ENCODE measurements at places on chromosomes 6 and 20.

DNA sequence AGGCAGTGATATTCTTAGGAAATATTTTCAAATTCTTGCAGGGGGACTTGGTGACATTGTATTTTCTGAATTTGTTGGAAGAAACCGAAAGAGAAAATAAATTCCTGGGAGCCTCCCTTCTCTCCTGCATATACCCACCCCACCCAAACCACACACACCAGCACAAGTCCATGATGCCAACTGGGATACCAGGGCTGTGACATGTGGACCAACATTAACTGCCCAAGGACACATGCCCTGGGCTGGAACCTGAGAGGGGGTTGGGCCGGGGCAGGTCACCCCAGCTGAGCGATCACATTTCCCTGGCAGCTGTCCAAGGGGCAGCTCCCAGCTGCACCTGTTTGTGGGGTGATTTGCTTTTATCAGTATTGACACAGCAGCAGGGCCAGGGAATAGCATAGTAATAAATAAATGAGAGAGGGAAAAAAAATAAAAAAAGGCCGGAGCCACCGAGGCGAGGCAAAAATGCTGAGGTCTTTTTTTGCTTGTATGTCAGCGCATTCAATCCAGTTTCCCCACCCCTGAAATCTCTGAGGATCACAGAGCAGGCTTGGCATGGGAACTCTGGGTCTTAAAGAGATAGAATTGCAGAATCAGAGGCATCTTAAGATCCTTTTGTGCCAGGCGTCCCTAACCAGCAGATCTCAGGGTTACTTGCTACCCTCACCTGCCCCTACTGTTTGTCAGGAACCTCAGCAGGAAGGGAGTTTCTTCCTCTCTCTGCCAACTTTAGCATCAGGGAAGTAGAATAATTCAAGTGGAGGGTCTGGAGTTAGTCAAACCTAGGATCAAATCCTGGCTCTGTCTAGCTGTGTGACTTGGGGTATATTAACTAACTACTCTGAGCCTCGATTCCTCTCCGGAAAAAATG, 66.5 kb upstream of the PIM1 start:
- no peaks in the 10 kb centered on the region for H3K36me3 ChIP-seq
- H3K27me3 ChIP-seq = no peaks in the 10 kb centered on the region
- peaks cover 21% of the 10 kb centered on the region for H3K4me1 ChIP-seq
- peak overlapping the region; percentile 67 for H3K27ac ChIP-seq
- peak overlapping the region; percentile 65 for H3K4me3 ChIP-seq

- H3K27ac ChIP-seq = no peak overlapping the region
- no peak overlapping the region for H3K4me3 ChIP-seq
- no peaks in the 10 kb centered on the region for H3K4me1 ChIP-seq
- H3K36me3 ChIP-seq = no peaks in the 10 kb centered on the region
Observed at GRCh38 chr6:39887692-39888450, 46.4 kb downstream of the MOCS1 start.

DNA sequence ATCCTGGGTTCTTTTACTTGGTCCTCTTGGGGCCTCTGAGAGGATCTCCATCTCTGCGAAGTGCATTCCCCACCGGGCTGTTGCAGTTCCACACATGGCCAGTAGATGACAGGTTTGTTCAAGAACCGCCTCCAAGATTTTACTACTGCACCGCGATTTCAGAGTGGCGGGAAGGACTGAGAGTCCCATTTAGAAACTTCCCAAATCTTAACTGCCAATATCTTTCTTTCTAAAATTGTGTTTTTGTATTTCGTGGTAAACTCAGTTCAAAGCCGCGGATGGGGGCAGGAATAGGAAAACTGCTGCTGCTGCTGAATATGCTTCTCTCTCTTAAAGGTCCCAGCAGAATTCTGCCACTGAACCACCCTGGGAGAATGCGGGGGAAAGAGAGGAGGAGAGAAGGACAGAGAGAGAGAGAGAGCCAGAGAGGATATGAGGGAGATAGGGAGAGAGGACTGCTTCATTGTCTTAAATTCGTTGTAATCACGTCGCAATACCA, 8.6 kb upstream of the BTNL2 start:
- peak; percentile 87 for DNase-seq
- H3K27me3 ChIP-seq = peaks cover 42% of the 10 kb centered on the region
- H3K36me3 ChIP-seq = no peaks in the 10 kb centered on the region

DNA sequence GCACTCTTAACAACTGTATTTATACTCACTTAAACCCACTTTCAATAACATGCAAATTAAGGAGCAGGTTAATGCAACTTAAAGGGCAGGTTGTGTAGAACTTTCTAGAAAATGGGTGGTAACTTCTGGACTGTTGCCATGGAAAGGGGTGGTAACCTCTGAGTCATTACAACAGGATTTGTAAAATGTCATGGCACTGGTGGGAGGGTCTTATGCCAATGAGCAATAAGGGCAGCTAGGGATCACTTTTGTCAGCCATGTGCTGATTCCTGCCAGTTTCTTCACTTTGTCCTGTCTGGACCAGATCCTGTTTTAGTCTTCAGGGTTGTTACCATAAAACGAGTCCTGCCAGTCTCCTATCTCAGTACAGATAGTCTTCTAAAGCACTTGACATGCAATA, 560.5 kb upstream of the PTCHD4 start:
- H3K36me3 ChIP-seq = no peaks in the 10 kb centered on the region
- no peaks in the 10 kb centered on the region for H3K4me1 ChIP-seq
- H3K4me3 ChIP-seq = no peak overlapping the region
- H3K27me3 ChIP-seq = no peaks in the 10 kb centered on the region

GRCh38 chr20:22680031-22680740, 95.8 kb upstream of the FOXA2 start:
- no peaks in the 10 kb centered on the region for H3K4me1 ChIP-seq
- H3K36me3 ChIP-seq = no peaks in the 10 kb centered on the region
- DNase-seq = no peak
- no peaks in the 10 kb centered on the region for H3K27me3 ChIP-seq
- no peak overlapping the region for H3K4me3 ChIP-seq
- H3K27ac ChIP-seq = no peak overlapping the region

- H3K4me3 ChIP-seq = no peak overlapping the region
- no peak overlapping the region for H3K27ac ChIP-seq
- H3K36me3 ChIP-seq = no peaks in the 10 kb centered on the region
- DNase-seq = no peak
- no peaks in the 10 kb centered on the region for H3K27me3 ChIP-seq
Observed at GRCh38 chr20:22489626-22490286, 94.6 kb downstream of the FOXA2 start.

DNA sequence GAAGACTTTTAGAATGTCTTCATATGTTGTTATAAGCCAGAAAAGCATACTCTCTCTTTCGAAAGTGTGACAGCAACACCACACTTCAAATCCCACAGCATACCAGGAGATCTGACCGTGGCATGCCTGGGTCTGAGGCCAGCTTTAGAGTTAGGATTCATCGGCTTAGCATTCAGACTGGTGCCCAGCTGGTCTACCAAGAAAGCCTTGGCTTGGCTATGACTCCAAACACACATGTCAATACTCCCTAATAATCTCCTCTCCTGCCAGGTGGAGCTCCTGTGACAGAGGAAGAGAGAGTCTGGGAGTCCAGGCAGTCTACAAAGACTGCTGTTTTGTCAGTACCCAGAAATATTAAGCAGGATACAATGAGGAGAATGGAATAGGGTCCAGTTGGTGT, 77.1 kb upstream of the MAN1A1 start:
- no peaks in the 10 kb centered on the region for H3K36me3 ChIP-seq
- H3K27me3 ChIP-seq = no peaks in the 10 kb centered on the region
- no peak for DNase-seq
- H3K4me3 ChIP-seq = no peak overlapping the region

DNA sequence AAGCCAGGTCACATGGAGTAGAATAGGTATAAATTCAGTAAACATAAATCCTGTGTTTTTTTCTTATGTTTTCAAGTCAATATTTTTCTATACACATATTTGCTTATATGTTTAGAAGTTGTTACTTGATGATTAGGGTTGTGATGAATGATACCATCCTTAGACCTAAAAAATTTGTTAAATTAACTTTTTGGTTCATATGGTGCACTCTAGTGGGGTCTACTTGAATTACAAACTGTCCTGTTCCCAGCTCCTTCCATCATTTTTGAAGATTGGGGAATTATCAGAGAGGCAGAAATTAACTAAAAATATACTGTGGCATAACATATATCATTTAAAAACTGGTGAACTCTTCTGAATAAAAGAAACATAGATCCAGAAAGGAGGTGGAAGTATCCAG, 48.3 kb upstream of the RIPPLY2 start:
- H3K36me3 ChIP-seq = no peaks in the 10 kb centered on the region
- H3K4me1 ChIP-seq = no peaks in the 10 kb centered on the region
- no peak overlapping the region for H3K4me3 ChIP-seq
- H3K27me3 ChIP-seq = peaks cover 5% of the 10 kb centered on the region
- no peak for DNase-seq

Data from activated CD8-positive, alpha-beta T cell treated with anti-CD3 and anti-CD28 coated beads for 36 hours (primary cell).